Activated naive CD4-positive, alpha-beta T cell treated with Interleukin-2 at 50 U/mL for 16 hours (primary cell): ENCODE measurements at places on chromosomes 11 and 22.

GRCh38 chr22:21710156-21710555, 25.4 kb downstream of the YPEL1 start:
- DNase-seq = no peak

DNA sequence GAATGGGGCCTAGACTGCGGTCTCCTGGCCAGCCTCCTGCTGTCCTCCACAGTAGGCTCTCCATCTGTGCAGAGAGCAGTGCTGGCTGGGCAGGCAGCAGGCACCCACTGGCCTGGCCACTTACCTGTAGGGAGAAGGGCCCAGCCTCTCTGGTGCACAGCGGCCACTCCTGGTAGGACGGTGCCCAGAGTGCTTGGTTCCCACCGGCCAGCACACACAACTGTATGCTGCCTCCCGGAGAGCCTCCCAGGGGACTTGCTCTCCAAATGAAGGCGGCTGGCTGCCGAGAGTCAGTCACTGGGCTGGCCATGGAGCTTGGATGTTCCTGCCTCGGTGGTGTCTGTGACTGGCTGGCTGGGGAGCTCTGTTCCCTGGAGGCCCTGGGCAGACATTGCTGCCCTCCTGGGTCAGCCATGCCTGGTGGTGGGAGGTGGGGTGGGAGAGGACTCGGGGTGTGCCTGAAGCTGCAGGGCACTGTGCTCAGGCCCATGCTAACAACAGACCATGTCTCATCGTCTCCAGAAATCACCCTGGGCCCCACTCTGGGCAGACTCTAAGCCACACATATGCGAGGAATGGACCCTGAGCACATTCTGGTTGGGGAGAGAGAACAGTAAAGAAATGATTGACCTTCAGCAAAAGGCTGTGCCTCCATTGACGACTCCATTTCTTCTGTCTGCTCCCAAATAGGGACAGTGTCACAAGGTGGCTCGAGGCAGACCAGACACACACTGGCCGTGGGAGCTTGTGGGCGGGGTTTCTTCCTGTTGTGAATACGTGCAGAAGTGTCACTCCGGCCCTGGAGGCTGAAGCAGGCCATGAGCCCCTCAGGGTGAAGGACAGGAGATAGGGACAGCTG, 350.8 kb downstream of the TBC1D22A start:
- DNase-seq = no peak

- DNase-seq = no peak
These were observed at the start of gene ABCC8 for GRCh38 chr11:17476317-17477083. TSS of gene ABCC8 (minus strand) at chr11:17476845. CDS start at chr11:17476776, 69 bp downstream.

DNA sequence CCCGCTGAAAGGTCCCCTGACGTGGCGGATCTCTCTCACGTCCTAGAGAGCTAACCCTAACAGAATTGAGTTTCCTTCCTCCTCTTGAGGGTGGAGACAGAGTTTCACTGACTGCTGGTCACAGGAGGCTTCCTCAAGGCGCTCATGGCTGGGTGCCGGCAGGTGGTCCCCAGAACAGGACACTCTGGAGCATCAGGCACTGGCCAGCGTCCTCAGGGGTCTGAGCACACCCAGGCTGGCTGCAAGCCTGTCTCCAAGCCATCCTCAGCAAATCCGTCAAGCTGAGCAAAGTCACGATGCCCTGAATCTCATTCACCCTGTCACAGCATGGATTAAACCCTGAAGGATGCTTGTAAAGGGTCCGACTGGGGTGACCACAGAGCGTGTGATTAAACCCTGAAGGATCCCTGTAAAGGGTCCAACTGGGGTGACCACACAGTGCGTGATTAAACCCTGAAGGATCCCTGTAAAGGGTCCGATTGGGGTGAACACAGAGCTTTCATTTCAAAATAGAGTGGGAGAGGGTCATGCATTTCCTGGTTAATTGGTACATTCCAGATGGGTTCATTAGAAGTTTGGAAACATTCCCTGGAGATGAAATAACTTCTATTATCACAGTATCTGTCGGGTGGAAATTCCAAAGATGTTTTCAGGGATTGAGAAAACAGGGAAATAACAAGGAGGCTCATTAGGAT, 473.0 kb downstream of the BRD1 start:
- no peak for DNase-seq

DNA sequence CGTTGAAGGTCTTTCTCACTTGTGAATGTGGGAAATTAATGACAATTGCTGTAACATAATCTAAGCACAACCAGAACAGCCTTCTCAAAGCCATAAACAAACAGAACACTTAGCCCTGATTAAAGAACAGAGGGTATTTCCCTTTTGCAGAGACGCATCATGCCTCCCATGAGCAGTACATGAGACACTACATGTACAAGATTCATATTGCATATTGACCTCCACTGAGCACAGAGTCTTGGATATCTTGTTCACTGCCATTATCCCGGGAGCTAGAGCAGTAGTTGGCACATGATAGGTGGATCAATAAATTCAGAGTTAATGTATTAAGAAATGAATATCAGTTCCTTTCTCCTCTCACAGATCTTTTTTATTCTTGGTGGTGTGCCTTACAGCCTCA, 1194.3 kb upstream of the TENM4 start:
- DNase-seq = no peak

GRCh38 chr11:43316451-43316850, 4.7 kb downstream of the API5 start:
- no peak for DNase-seq

DNA sequence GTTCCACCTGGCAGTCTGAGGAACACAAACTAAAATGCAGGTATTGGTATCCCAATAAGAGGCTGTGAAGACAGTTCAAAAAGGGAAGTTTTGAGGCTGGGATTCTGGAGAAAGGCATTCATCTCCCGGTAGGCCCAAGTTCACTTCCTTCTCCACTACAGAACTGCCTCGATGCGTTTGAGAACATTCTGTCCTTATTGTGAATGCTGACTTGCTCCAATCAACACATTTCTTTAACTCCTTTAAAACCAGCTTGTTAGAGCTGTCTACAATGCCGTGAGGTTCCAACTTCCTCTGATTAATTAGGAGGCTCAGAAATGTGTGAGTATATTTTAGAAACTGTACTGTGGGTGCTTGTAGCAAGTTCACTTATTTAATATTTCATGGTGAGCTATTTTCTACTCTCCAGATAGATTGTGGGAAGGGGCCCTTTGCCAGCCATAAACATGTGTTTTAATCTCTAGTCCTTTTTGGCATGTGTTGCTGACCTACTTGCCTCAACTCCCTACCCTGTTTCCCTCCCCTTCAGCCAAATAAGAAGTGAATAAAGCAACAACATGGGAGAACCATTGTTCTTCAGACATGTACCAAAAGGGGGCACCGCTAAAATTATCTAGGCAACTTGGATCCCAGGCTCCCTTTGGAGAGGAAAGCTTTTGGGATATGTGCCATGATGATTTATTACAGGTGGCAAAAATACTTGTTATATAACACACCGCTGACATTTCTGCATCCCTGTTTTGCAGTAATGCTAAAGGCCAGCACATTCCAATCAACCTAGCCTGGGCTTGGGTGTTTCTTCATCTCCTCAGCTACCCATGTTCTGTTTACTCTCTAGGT, 245.6 kb downstream of the BLID start:
- DNase-seq = no peak
